ENCODE measurements at places on chromosomes 16 and 17.

GRCh38 chr16:1317479-1318267 is 8.2 kb downstream of the UBE2I start:
- no peak for DNase-seq

- no peak for DNase-seq
Observed at GRCh38 chr17:65537343-65537844, 24.1 kb downstream of the AXIN2 start.

GRCh38 chr16:27665881-27666280 is 115.9 kb downstream of the KATNIP start:
- DNase-seq: no peak

DNA sequence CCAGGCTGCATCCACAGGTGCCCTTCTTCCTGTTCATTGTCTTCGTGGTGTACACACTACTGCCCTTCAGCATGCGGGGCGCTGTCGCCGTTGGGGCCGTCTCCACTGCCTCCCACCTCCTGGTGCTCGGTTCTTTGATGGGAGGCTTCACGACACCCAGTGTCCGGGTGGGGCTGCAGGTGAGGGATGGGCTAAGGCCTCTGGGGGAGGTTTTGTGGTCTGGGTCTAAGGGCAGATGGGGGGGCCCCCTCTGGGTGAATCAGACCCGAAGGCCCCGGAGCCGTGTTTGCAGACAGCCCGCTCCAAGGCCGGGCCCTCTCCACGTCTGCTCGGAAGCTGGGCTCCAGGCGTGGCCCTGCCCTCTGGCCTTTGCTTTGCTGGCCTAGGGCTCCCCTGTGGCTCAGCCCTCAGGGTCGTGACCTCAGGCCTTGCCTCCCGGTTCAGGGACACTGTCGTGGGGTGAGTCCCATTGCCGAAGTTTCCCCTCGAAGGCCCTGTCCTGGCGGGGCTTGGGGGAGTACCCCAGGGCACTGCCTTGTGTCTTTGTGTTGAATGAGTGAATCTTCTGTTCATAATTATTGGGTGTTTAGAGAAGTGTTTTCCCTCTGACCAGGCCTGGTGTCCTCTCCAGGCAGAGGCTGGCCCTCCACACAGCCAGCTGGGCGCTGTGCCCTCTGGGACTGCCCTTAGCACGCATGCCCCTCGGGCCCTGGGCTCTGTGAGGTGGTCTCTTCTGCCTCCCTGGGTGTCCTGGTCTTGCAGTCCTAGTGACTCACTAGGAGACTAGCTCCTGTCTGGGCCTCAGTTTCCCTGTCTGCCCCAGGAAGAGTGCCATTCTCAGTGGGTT is 25.6 kb downstream of the ADCY7 start:
- DNase-seq: no peak

GRCh38 chr16:89422527-89422904 is 67.8 kb downstream of the ANKRD11 start:
- no peak for DNase-seq

- DNase-seq: no peak
Observed at GRCh38 chr16:68385371-68385770, 62.9 kb downstream of the SMPD3 start.

DNA sequence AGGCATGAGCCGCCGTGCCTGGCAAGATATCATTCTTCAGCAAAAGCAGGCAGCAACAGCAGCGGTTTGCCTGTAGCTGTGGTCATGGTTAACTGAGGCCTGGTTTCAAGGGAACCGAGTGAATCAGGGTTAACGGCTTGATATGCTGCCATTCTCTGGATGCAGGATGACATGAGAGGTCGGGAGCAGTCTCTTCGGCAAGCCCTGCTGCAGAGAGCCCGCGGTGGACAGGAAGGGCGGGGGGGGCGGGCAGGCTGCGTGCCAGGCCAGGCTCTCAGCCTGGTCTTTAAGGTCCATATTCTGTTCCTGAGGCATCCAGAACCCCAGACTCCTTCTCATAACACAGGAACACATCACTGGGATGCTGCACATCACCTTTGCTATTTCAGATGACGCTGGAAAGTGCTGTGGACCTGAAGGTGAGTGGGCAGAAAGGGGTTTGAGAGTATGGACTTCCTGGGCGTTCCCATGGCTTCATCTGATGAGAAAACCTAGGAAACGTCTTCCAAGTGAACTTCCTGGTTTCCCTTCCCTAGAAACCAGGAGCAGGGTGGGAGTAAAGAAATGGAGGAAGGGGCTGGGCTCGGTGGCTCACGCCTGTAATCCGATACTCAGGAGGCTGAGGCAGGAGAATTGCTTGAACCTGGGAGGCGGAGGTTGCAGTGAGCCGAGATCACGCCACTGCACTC is 165.6 kb upstream of the RPH3AL start:
- no peak for DNase-seq

- DNase-seq: no peak
Observed at GRCh38 chr17:57605675-57606105, 139.4 kb downstream of the CCDC182 start.

- DNase-seq: no peak
Observed at GRCh38 chr16:86465434-86465833, 44.9 kb upstream of the FOXF1 start.

DNA sequence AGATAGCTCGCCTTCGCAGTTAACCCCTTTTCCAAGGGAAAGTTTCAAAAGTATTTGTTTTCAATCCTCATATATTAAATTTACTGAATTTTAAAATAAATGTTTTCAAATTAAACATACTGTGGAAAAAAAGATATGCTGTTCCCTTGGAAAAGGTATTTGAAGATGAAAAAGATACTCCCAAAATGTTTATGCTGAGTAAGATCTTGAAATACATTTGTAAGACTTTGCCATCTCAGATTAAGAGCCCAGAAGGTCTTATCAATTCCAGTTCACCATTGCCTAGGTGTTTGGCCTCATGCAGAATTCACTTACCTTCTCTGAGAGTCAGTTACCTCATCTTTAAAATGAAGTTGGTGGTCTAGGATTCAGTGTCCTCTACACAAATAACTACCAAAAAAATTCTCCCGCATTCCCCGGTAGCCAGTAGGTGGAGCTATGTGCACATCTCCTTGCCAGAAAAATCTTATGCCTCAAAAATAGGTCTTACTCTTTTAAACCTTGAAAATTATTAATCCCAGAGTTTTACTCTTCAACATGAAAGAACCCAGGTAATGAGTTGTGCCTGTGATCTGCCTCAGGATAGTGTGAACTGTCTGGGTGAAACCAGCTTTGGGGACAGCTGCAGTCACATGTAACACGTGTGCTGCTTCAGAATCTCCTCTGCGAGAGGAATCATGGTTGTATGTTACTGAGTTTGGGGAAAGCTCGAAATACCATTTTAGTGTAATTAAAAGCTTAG is 178.3 kb downstream of the MRTFB start:
- DNase-seq: peak; percentile 18

GRCh38 chr17:66552371-66552770 is 250.0 kb downstream of the PRKCA start:
- DNase-seq: no peak

GRCh38 chr17:57586196-57586740 is 158.8 kb downstream of the CCDC182 start:
- no peak for DNase-seq

DNA sequence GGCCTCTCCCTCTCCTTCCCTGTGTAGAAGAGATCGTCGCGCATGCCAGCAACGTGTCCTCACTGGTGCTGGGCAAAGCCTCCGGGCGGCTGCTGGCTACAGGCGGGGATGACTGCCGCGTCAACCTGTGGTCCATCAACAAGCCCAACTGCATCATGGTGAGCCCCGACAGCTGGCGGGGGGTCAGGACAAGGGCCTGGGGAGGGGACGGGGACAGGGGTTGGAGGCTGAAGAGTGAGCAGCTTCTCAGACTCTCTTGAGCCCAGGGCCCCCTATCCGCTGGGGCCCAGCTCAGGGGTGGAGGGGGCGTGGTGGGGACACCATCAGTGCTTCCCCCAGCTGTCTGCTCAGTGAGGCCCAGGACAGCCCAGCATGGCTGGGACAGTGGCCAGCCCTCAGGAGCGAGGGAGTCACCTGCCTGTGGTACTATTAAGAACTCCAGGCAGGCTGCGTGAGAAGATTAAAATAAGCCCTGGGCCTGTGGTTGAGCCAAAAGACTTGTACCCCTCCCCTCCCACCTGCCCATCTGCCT is 6.2 kb downstream of the KATNB1 start:
- no peak for DNase-seq

- no peak for DNase-seq
Observed at GRCh38 chr16:81861503-81861902, 82.4 kb downstream of the PLCG2 start.

Data from stimulated activated CD8-positive, alpha-beta memory T cell treated with anti-CD3 and anti-CD28 coated beads, Interleukin-12 subunit alpha, Interleukin-12 subunit beta, amount 100 ng/mL, for 1 hour (primary cell).